ENCODE measurements at places on chromosomes 5 and 9.

DNA sequence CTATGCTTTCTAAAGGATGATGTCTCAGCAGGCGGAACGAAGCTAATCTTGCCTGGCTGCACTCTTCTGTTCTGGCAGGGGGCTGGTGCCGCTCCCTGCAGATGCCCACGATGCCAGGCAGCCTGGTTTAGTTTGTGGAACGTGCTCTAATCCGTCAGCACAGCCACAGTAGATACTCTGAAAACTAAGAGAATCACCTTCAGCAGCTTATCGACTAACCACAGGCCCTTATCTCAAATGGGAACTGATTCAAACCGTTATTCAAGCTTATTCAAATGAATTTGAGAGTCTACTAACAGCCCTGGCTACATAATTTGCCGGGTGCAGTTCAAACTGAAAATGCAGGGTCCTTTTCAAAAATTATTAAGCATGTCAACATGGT, 246.6 kb upstream of the ANKRD55 start:
- ATAC-seq = peak; percentile 61

DNA sequence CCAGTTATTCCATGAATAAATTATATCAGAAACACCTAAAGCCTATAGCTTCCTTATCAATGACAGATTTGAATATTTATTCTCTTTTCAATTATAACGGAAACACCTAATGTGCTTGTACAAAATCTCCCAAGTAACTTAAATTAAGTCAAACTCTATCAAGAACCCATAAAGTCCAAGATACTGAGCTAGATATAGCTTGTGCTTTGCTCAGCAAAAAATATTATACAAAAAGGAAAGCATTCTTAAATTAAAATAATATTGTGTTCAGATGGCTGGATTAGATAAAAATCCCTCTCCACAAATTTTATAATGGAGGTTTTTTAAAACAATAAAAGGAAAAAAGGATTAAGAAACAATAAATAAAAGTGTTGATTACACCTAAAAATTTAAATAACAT, 23.7 kb downstream of the NADK2 start:
- no peak for ATAC-seq

DNA sequence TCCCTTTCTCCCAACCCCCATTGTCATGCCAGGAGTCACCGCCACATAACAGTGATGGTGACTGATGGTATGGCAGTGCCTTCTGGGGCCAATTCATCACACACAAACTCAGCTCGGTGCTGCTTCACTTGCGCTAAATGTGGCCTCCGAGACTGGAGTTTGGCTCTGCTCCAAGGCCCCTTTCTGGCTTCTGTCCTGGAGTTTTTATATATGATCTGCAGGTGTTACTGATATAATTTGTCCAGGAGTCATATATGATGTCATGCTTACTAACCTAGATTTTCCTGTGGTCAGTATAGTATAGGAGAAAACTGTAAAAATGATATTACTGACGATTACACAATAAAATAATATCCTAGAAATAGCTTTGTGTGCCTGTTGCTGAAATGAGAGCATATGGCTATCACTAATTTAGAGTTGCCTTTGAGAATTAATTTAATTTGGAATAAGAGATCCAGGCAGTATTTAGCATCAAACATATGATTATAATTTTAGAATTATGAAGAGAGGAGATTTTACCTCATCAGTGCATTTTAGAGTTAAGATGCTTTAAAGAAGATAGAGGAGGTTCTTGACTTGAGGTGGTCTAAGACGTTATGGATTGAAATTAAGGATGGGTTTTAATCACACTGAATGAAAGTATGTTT, 334.1 kb upstream of the CD180 start:
- ATAC-seq = no peak

GRCh38 chr9:105413525-105413924, 34.3 kb upstream of the FSD1L start:
- ATAC-seq = no peak

GRCh38 chr9:114880291-114880745, 50.1 kb downstream of the TNFSF8 start:
- ATAC-seq = no peak

GRCh38 chr9:99128133-99128406, 23.2 kb downstream of the TGFBR1 start:
- ATAC-seq = peak; percentile 78

- ATAC-seq = no peak
Measured at GRCh38 chr5:131877873-131878272, 67.6 kb downstream of the MEIKIN start.

GRCh38 chr9:36165826-36166167, 3.4 kb upstream of the CCIN start:
- no peak for ATAC-seq

DNA sequence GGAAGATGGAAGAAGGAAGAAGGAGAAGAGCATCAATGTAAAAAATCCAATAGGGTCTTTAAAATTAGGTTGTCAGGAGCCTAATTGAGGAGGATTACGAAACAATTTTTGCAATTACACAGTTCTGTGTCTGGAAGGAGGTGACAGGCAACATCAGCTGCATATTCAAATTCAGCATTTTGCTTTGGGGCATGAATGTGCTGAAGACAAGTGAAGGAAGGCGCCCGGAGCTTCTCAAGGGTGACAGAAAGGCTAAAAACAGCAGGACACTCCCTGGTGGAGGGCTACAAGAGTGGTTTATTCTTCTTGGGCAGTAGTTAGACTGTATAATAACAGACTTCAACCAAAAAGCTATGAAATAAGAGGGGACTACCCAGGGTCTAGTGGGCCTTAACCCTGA, 188.3 kb downstream of the BRINP1 start:
- ATAC-seq = no peak

DNA sequence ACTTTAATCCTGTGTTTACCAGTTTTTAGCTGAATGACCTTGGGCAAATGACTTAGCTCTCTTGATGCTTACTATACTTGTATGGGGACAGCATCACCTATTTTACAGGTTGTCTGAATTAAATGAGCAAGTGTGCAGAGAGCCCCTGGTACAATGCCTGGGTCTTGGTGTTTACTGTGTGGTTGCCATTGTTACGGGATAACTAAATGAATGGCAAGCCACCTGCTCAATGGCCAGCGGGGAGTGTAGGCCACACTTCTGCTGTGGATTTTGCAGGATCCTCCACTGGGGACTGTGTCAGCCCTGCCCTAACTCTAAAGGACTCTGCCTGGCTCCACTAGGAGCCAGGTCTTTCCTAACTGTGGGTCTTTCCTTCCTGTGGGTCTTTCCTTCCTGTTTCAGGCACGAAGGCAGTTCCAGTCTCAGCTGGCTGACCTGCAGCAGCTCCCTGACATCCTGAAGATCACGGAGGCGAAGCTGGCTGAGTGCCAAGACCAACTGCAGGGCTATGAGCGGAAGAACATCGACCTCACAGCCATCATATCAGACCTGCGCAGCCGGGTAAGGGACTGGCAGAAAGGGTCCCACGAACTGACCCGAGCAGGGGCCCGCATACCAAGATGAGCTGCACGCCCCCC, 10.3 kb upstream of the GLE1 start:
- no peak for ATAC-seq

- peak; percentile 51 for ATAC-seq
Measured at GRCh38 chr9:129609486-129610212, 11.3 kb downstream of the C9orf50 start.

- ATAC-seq = no peak
Measured at GRCh38 chr5:180704362-180704761, 35.5 kb downstream of the OR2Y1 start.

- no peak for ATAC-seq
Measured at GRCh38 chr9:93093877-93094657, 1.9 kb upstream of the CARD19 start.

GRCh38 chr9:133654736-133655657, 18.8 kb downstream of the DBH start:
- ATAC-seq = no peak
